ENCODE measurements at places on chromosomes 2 and 18.
A peak's percentile ranks its signal among the peaks of the same experiment; 100 is the strongest.

DNA sequence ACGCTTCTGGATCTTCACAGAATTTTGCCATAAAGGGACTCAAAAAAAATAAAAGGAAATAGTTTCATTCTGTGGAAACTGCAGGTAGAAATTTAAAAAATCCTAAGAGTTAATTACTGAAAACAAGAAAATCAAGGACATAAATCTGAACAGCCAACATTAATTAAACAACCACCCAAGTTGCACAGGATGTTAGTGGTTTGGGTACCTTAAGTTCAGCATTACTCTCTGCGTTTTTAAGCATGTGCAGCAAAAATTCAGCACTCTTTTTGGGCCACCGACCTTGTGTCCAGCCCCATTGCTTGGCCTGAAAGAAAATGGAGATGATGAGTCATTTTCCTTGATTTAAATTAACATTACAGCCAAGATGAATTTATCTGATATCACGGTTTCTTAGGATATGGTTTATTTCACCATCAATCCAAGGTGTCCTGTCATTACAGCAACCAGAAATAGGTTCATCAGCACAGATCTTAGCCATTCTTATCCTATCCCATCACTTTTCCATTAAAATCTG lies 3.3 kb upstream of the C18orf32 start:
- no peak for DNase-seq

DNA sequence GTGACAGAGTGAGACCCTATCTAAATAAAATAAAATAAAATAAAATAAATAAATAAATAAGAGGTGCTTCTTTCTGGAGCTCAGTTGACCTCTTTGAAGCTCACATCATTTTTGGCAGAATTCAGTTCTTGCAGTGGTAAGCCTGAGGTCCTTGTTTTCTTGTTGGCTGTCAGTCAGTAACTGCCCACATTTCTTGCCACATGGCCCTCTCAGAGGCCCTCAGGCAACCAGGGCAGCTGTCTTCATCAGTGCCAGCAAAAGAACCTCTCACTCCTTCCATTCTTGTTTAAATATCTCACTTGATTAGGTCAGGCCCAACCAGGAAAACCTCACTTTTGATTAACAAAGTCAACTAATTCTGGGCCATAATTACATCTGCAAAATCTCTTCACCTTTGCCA lies 53.2 kb downstream of the RAPGEF4 start:
- no peak for DNase-seq

DNA sequence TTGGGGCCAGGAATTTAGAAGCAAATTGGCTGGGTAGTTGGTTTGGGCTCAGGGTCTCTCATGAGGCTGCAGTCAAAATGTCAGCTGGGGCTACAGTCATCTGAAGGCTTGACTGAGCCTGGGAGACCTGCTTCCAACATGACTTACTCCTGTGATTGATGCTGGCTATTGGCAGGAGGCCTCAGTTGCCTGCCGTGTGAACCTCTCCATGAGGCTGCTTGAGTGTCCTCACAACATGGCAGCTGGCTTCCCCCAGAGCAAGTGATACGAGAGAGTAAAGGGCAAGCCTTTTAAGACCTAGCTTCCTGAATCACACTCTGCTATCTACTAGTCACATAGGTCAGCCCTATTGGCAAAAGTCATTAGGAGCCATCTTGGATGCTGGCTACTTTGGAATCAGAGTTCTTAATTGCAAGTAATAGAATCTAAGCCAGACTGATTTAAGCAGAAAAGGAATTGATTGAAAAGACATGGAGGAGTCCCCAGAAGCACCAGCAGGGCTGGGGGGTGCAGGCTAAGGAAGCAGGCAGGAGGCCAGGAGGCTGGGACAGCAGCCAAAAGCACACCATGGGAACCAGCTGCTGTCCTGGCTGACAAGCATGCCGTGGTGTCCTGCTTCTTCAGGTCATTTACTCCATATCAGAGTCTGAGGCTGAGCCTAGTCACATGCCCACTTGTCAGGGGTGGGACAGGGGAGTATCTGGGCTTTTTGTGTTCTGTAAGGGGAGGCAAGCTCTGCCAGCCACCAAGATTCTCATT lies 7.8 kb upstream of the GIGYF2 start:
- no peak for DNase-seq

DNA sequence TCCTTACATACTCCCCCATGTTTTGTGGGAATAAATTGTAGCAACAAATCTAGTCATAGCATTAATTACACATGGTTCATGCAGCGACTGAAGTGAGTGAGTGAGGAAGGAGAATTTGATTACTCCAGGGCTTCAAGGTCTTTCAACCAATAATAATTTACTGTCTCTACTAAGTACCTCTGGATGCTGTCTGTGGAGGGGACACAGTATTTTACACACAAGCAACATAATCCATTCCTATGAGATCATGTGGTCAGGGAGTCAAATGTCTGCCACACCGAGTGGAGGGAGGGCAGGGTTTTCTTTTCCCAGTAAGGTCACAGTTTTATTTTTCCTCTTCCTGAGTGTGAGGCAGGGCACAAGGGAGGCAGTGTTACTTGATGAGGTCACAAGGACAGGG lies 334.7 kb upstream of the CELF4 start:
- DNase-seq, result no peak

DNA sequence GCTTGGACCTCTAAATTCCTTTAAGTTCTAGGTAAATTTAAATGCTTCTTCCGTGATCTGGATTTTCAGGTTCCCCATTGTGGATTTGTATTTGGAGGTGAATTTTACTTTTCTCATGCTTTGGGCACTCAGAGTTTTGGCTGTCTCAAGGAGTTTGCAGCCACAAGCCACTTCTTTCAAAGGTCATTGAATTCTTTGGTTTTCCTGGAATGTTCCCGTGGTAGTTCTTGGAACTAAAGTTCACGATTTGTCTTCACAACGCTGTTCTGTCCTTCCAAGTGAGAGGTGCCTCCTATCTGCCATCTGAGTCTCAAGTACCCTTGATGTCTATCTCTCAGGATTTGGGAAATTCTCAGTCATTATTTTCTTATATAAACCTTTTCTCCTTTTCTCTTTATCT lies 1438.7 kb upstream of the ZEB2 start:
- DNase-seq, result no peak

GRCh38 chr2:175450029-175450760 lies 268.7 kb upstream of the ATP5MC3 start:
- no peak for DNase-seq

GRCh38 chr2:65186872-65187851 lies 40.5 kb upstream of the ACTR2 start:
- peak; percentile 62 for DNase-seq

GRCh38 chr2:231685349-231686191 lies 22.8 kb upstream of the PTMA start:
- no peak for DNase-seq

DNA sequence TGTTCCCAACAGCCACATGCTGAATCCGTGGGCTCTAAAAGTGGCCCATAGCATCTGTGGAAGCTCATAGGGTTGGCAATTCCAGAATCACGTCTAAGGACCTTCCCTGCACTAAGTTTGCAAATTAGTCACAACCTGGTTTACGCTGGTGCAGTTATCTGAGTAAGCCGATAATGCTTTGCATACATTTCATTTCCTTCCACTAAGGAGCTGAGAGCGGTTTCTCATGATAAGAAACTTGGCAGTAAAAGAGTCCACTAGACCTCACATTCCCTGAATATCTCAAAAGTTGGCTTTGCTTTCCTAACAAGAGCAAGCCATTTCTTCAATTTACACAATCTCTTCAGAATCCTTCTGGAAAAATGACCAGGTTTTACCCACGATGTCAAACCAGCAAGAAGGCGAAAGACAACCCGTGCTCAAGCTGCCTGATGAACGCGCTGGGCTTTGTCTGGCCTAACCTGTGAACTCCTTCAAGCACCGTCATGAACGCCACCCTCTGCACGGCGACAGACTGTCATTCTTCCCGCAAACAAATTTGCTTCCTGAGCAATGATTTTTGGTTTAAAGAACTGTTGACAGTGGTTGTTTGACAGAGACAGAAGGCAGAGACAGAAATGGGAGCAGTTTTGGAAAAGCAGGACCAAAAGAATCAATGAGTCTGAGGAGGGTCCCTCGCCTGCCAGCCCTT lies 73.0 kb upstream of the COPS8 start:
- no peak for DNase-seq
